Foreskin fibroblast (primary cell): ENCODE measurements at places on chromosomes 12 and 14.

- no peak for DNase-seq
These were observed 1.1 kb downstream of the INHBE start for GRCh38 chr12:57456145-57456700.

DNA sequence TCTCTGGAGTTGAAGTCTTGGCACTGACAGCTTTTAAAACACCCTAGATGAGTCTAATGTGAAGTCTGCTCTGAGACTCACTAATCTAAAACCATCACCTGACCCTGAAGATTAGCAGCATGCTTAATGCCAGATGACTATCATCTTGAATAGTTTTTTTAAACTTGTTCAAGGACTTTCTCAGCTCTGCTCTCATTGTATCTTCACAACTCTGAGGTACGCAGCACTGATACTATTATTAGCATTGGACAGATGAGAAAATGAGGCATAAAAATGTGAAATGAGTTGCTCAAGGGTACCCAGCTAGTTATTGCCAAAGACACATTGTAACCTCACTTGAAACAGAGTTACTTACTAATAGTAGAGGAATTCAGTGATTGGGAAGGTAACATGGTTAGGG lies 4.8 kb downstream of the SLC38A1 start:
- DNase-seq: no peak

GRCh38 chr14:29865299-29865698 lies 62.3 kb downstream of the PRKD1 start:
- DNase-seq: no peak

- DNase-seq: no peak
These were observed 127.2 kb downstream of the RIMBP2 start for GRCh38 chr12:130588696-130589539.

- DNase-seq: peak; percentile 5
These were observed 140.0 kb downstream of the DAD1 start for GRCh38 chr14:22448905-22449599.

- DNase-seq: peak; percentile 65
These were observed 17.2 kb downstream of the REM2 start for GRCh38 chr14:22900081-22900799.

DNA sequence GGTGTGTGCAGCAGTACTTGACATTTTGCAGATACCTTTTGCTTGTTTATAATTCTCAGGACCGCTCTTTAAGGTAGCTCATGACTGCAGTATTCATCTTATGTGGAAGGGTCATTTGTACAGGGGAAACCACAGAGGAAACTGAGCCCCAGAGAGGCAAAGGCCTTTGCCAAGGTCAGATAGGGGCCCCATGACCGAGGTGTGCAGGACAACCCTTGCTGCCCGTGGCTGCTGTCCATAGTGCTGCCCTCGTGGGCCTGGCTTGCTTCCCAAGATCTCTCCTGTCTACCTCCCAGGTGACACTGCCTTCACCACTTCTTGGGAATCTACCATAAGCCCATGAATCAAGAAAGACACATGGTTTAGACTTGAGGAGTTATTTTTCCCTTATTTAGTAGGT lies 198.7 kb upstream of the BCL2L14 start:
- no peak for DNase-seq

DNA sequence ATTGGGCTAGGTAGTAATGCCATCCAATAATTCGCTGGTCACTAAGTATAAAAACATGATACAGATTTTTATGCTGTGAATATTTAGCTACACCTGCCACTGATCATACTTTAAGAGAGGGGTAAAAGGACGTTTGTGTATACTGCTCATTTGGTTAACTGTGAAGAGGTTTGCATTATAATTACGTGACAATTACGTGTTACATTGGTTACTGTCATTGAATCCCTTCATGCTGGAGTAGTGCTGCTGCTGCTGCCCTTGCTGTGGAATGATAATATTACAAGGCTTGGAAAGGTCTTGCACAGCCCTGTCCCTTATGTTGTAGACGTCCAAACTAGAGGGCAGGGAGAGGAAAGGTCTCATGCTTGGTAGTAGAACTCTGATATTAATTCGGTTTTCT lies 312.2 kb upstream of the ATP2B1 start:
- DNase-seq: no peak

DNA sequence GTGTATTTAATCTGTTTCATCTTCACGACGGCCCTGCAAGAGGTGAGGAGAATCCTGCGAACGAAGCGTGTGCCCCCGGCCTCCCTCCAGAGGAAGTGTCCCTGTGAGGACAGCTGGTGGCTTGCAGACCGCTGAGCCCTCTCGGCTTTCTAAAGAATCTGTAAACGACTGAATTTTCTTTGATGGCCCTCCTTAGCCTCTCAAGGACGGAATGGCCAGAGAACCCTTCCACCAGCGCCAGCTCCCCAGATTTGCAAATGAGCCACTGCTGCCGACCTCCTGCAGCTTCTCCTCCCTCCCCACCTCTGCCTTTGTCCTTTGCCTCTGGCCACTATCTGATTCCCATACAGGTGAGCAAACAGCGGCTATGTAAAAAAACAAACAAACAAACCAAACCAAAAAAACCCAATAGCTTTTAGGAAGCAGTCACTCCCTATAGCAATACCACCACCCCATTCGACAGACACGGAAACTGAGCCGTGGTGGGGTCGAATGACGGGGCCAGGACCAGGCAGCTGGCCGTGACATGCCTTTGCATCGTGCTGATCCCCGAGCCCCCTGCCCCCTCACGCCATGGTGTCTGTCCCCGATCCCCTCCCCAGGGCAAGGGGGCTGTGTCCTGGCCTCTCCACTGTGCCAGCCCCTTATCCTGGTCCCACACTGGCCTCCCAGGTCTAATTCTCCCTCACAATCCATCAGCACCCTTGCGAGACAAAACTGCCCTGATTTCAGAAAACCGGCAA lies 23.6 kb downstream of the RFLNA start:
- no peak for DNase-seq

- no peak for DNase-seq
These were observed 383.4 kb downstream of the PAWR start for GRCh38 chr12:79307340-79307739.

GRCh38 chr12:131487388-131488124 lies 223.3 kb upstream of the SFSWAP start:
- no peak for DNase-seq

- no peak for DNase-seq
These were observed 126.3 kb downstream of the KTN1 start for GRCh38 chr14:55706365-55706684.

- DNase-seq: peak; percentile 47
These were observed 129.8 kb upstream of the KRR1 start for GRCh38 chr12:75641031-75641780.

DNA sequence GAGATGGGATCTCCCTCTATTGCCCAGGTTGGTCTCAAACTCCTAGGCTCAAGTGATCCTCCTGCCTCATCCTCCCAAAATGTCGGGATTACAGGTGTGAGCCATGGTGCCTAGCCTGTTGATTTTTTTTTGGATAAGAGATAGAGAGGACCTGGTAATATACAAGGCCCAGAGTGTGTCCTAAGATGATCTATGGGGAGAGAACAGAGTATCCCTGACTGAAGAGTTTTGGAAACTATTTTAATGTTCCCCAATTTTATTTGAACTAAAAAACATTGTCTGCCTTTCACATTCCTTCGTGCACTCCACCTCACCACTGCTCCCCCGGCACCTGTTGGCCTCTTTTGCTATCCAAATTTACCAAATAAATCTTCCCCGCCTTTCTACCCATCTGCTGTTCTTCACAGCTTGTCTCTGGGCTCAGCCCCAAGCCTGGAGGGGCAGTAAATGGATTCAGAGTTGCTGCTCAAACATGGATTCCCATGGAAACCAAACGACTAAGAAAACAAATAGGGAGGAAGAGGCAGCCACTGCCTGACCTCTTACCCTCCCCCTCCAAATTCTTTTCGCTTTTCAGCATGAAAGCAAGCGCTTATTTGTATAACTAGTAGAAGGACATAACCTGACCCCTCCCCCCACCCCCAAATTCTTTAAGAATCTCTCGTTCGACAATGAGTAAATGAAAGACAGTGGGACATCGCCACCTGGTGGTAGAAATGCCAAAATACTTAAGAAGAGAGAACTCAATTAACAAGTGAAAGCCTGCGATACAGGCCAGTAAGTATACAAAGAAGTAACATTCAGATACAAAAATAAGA lies 22.6 kb downstream of the OR10G3 start:
- peak; percentile 90 for DNase-seq

GRCh38 chr12:26264215-26264838 lies 69.0 kb downstream of the SSPN start:
- DNase-seq: peak; percentile 18

DNA sequence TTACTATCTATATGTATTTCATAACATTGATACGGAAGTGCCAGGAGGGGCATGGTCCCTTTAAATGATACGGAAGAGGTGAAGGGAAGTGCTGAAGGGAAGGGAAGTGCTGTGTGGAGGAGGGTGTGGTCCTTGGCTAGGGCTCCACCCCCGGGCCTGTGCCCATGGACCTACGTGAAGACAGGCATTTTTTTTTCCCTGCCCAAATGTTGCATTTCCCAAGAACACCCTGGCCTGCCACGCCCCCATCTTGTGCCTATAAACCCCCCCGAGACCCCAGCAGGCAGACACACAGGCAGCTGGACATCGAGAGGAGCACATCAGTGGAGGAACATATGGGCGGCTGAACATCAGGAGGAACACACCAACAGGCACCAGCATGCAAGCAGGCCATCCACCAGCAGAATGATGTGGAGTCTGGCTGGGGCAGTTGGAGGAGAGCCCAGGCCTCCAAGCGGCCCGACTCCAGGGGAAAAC lies 134.1 kb downstream of the SLC41A2 start:
- DNase-seq: no peak

- DNase-seq: no peak
These were observed 28.2 kb downstream of the DAD1 start for GRCh38 chr14:22560662-22561365.

- DNase-seq: peak; percentile 23
These were observed 155.4 kb downstream of the DIO2 start for GRCh38 chr14:80055667-80056496.

GRCh38 chr12:127401005-127401404 lies 866.0 kb upstream of the TMEM132C start:
- DNase-seq: peak; percentile 62

- DNase-seq: peak; percentile 99
These were observed at the start of gene TBX3 for GRCh38 chr12:114684098-114684869. Gene TBX3 (minus strand): TSS chr12:114684175. CDS start chr12:114683200, 975 bp downstream.

DNA sequence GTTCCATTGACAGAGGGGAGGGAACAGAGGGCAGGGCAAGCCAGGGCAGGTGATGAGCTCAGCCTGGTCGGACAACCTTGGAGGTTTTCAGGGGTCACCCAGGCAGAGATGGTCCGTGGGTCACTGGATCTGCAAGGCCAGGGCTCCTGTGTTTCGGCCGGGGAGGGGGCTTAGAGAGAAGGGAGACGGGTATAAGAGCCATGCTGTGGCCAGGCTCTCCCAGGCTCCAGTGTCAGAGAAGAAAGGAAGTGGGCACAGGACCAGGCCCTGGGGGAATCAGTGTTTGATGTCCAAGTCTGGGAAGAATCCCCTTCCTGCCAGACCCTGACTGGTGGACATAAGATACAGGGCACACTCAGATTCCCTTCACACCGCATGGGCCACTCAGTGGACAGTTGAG lies 36.9 kb downstream of the DIO3 start:
- no peak for DNase-seq

DNA sequence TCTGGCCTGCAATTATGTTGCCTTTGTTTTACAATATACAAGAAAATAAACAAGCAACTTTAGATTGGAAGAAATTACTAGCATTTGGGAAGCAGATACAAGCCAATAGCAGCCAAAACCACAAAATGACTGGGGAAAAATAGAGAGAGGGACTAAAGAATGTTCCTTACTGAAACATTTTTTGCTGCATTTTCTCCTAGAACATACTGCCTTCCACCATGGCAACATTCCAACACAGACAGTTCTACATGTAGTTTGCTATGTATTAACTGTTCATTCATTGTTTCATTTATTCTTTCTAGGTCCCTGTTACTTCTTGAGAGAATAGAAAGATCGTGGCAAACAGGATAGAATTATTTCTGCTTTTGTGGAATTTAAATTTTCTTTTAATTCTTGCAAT lies 530.2 kb downstream of the RPS29 start:
- no peak for DNase-seq

GRCh38 chr14:67514650-67515385 lies 18.3 kb upstream of the PLEKHH1 start:
- DNase-seq: no peak

DNA sequence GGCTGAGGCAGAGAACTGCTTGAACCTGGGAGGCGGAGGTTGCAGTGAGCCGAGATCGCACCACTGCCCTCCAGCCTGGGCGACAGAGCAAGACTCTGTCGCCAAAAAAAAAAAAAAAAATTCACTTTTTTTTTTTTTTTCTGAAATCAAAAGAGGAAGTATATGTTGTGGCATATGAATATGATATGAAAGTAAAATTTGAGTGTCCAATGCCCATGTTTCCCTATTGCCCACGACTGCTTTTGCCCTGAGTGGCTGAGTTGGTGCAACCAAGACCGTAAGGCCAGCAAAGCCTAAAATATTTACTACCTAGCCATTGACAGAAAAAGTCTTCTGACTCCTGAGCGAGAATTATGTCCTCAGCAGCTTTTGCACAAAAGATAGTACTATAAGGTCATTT lies 101.7 kb upstream of the PARP11 start:
- DNase-seq: no peak

GRCh38 chr12:18643681-18644080 lies 94.1 kb downstream of the PLCZ1 start:
- DNase-seq: peak; percentile 68

GRCh38 chr14:97218274-97218673 lies 421.1 kb downstream of the VRK1 start:
- no peak for DNase-seq

GRCh38 chr12:115506822-115507559 lies 770.5 kb downstream of the MED13L start:
- DNase-seq: no peak

- DNase-seq: peak; percentile 44
These were observed 30.3 kb downstream of the DEGS2 start for GRCh38 chr14:100129161-100129589.

DNA sequence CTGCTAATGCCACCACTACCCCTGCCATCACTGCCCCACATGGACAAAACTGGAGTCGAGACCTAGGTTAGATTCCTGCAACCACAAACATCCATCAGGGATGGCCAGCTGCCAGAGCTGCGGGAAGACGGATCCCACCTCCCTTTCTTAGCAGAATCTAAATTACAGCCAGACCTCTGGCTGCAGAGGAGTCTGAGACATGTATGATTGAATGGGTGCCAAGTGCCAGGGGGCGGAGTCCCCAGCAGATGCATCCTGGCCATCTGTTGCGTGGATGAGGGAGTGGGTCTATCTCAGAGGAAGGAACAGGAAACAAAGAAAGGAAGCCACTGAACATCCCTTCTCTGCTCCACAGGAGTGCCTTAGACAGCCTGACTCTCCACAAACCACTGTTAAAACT lies 7.1 kb upstream of the OAS2 start:
- DNase-seq: no peak

- DNase-seq: peak; percentile 78
These were observed 4.6 kb upstream of the LRP1-AS start for GRCh38 chr12:57151741-57152630.
